ENCODE measurements at places on chromosomes 5 and 9.

DNA sequence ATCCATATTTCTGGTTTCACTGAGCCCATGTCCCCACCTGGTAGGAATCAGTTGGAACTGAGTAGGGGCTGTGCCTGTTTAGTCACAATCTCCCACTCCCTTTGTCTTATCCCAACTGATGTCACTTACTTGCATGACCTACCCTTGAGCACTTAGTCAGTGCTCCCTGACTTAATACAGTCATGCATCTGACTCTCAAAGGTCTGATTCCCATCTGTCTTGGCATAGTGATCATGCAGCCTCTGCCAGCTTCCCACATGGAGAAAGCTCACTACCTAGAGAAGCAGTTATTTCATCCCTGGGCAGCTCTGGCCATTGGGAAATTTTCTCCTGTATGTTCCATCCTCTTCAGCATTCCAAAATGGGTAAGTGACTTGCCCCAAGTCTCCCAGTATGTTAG, 24.8 kb downstream of the ABLIM3 start:
- DNase-seq: no peak

- no peak for DNase-seq
Observed at GRCh38 chr9:116298878-116299391, 145.3 kb downstream of the PAPPA start.

DNA sequence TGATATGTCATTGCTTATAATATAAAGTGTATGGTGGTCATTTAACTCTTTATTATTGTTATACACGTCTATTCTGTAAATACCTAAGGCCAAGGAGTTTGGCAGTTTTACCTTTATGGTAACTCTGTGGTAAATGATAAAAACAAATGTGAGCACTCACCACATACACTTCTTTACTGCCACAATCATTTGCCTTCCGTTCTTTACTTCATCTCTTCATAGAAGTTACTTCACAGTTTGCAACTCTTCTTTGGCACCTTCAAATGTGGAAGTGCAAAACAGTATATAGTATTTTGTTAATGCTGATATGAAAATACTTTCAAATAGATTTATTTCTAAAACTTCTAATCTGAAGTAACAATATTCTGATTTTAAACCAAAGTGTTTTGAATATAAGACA, 4.4 kb upstream of the MEF2C start:
- no peak for DNase-seq

DNA sequence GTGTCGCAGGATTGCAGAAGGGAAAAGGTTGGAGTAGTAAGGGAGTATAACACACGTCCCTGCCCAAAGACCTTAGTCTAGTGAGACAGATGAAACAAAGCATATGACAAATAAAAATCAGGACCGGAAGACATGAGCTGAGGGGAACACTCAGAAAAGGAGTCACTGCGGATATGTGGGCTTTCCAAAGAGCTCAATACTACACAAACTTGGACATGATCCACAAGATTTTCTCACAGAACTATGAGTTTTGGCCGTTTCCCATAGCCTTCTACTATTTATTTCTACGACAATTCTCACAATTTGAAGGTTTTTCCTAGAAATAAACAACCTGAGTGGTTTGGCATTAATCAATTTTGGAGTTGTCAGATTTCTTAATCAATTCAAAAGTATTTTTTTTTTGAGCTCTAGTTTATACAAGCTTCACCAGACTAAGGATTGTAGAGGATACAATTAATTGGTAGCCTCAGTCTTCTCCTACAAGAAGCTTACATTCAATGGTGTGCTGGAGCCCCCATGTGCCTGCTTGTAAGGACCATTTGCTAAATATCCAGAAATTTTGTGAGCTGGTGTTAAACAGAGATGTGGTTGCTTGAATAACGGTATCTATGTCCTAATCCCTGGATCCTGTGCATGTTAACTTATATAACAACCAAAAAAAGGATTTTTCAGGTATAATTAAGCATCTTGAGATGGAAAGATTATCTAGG, 91.4 kb downstream of the ADAMTS12 start:
- DNase-seq: no peak

DNA sequence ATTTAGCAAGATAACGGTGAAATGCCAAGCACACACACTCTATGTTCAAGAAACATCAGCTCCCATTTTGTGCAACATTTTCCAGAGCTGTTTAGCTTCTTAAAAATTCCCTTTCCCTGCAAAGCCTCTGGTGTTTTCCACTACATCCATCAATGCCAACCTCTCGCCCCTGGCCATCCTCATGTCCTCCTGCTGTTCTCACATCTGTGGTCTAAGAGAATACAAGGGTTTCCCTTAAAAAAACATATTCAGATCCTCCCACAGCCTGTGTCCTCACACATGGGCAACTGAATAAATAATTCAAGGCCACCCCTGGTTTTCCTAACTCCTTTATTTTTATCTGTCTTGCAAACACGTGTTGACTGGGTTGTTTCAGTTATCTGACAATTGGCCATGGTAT, 70.3 kb downstream of the PAPPA start:
- no peak for DNase-seq

- DNase-seq: no peak
Observed at GRCh38 chr5:156528673-156529072, 201.7 kb downstream of the SGCD start.

DNA sequence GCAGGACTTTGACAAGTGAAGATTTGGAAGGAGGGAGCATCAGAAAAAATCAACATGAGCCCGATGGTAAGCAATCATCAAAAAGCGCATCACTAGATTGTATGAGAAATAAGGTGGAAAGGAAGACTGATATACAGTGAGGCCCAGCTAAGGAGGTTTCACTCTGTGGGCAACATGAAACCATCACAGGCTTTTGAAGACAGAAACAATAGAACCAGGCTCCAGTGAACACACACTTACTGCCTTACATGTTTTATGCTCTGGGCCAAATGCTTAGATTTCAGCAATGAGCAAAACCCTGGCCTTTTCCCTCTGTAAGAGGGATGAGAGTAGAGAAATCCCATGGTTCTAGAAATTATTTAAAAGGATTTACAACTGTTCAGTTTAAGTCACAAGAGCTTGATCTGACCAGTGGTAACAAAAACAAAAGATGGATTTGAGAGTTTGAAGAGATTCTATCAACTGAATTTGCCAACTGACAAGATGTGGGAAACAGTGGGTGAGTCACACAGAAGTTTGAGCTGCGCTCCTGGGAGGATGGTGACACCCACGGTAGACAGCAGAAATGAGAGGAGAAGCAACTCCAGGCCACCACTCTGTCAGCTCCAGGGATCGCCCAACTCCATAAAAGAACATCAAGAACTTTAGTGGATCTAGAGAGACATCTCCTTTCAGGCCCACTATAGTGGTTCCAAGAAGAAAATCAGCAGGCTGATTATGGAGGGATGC, 261.8 kb downstream of the MCTP1 start:
- DNase-seq: peak; percentile 43

DNA sequence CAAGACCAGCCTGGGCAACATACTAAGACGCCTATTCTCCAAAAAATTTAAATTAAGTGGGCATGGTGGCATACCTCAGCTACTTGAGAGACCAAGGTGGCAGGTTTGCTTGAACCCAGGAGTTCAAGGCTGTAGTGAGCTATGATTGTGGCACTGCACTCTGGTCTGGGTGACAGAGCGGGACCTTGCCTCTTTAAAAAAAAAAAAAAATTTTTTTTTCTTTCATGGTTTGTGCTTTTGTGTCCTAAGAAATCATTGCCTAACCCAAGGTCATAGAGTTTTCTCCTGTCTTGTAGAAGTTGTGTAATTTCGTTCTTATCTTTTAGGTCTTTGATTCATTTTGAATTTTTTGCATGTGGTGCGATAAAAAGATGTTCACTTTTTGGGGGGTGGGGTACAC, 12.3 kb downstream of the GPBP1 start:
- DNase-seq: no peak

GRCh38 chr9:111231801-111232580, 98.0 kb downstream of the OR2K2 start:
- DNase-seq: no peak

- no peak for DNase-seq
Observed at GRCh38 chr5:10518347-10518746, 45.5 kb upstream of the ANKRD33B start.

DNA sequence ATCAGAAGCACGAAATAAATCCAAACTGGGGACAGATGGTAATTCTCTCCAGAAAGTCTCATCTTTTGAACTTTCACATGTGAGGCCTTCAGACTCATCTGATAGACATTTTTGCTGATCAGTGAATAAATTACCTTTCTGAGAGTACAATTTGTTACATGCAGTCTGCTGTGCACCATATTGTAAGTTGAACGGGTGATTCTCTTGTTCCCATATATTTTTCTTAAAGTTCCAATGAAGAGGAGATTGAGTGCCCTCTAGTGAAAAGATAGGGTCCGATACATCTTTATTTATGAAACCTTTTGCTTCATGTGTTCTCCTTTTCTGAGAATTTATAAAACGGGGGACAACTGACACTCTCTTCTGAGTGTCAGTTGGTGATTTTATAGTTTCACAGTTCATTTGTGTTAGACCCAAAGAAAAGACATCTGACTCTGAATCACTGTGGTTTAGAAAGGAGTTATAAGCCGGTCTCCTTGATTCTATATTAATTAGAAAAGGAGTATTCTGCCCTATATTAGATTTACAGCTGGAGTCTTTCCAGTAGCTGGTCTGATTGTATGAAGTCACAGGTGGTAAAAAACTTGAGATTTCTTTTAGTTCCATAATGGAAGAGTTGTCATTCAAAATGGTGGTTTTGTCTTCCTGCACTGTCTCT, 30.4 kb downstream of the GNG10 start:
- no peak for DNase-seq

- peak; percentile 94 for DNase-seq
Observed at GRCh38 chr9:134372581-134373267, 46.5 kb downstream of the RXRA start.

- DNase-seq: no peak
Observed at GRCh38 chr9:77271023-77271690, 93.8 kb downstream of the VPS13A start.

GRCh38 chr9:124332361-124333202, 74.8 kb downstream of the NEK6 start:
- no peak for DNase-seq

- no peak for DNase-seq
Observed at GRCh38 chr9:18493451-18493993, 19.6 kb downstream of the ADAMTSL1 start.

DNA sequence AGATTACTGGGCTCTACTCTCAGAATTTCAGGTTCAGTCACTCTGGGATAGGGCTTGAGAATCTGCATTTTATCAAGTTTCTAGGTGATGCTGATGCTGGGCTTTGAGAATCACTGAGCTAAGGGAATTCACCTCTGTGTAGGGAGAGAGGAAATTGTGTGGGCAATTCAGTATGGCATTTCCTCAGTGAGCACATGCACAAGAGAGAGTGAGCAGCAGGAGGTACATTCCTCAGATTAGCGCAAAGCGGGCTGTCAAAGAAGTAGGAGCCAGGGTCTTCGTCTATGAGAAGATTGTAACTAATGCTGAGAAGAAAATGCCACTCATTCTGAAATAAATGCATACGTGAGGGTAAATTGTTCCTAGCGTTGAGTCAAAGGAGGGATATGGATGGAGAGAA, 175.9 kb downstream of the KIF4B start:
- no peak for DNase-seq

- no peak for DNase-seq
Observed at GRCh38 chr5:142107736-142108431, 695 bp upstream of the NDFIP1 start.

DNA sequence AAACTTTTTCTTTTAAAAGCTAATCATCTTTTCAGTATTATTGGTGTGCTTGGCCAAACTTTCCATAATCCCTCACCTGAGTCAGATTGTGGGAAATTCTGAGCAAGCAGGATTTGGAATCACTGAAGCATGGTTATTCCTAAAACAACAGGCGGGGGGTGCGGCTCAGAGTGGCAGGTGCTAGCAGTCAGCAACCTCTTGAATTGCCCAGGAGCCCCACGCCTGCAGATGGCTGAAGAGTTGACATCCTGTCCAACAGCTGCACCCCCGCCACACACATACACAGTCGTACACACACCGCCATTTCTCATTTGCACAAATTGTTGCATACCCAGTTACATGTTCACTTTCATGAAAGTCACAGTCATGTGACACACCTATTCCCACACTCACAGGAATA, 96.6 kb downstream of the LHX2 start:
- no peak for DNase-seq

GRCh38 chr9:76609285-76610010, 150.5 kb downstream of the GCNT1 start:
- DNase-seq: no peak

- DNase-seq: no peak
Observed at GRCh38 chr9:92661127-92661526, 8.8 kb downstream of the IPPK start.

- DNase-seq: peak; percentile 46
Observed at GRCh38 chr5:41869151-41869723, 988 bp downstream of the OXCT1 start.

GRCh38 chr9:86637515-86637914, 283.3 kb upstream of the TUT7 start:
- DNase-seq: no peak

DNA sequence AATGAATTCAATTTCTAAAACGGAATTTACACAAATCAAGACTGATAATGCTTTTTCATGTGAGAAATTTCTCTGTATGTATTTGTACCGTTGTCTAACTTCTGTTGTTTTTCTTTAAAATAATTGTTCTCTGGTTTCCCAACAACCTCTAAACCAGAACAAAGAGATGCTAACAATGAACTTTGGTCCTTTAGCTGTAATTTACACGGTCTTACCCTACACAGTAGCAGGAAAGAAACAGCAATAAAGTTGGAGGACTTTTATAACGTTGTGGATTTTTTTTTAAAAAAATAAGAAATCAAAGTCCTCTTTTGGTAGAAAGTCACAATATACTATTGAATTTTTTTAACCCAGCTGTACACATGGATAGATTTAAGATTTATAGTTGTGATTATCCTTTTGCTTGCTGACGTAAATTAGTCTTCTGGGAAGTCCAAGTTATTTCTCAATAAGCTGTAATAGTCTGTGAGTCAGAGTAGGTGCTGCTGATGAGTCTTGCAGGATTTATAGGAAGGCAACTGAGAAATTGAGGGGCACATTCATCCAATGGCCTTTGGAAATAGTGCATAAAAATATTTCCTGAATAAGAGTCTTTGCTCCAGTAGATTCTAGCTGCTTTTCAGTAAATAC, 76.8 kb upstream of the PCSK1 start:
- no peak for DNase-seq

- DNase-seq: no peak
Observed at GRCh38 chr5:124280079-124280478, 466.4 kb downstream of the ZNF608 start.

GRCh38 chr9:132732326-132733259, 62.3 kb downstream of the GTF3C4 start:
- no peak for DNase-seq

DNA sequence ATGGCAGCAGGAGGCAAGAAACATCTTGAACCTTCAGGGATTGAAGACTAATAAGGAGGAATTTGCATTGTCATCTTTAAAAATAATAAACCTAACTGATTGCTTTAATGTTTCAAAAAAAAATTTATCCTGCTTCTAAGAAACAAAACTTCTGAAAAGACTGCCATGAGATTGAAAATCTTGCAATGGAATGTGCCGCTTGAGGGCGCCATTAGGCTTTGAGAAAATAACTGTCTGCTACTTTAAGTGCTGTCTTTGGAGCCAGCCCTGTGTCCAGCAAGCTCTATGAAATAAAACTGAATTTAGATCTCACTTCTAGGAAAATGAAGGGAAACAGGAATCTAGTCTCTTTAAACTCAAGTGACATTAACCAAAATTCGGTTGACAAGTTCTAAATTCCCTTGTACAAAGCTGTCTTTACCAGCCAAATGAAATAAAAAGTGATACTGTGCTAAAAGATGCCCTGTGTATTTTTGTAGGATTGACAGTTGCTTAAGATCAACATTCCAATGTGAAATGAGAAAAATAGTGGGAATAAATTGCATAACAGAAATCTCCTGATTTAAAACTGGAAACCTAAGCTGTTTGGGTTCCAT, 79.4 kb downstream of the ESM1 start:
- peak; percentile 63 for DNase-seq

GRCh38 chr9:97064176-97064575, 25.2 kb upstream of the CTSV start:
- DNase-seq: no peak

All from lower lobe of right lung (tissue), 2 donors.